ENCODE measurements at places on chromosomes 1 and 21.

GRCh38 chr1:111202707-111203623 is 2.5 kb upstream of the DENND2D start:
- no peak for ATAC-seq
- no peaks in the 10 kb centered on the region for H3K27me3 ChIP-seq
- H3K36me3 ChIP-seq: peaks cover 9% of the 10 kb centered on the region
- peak overlapping the region; percentile 88 for H3K27ac ChIP-seq

GRCh38 chr1:226919587-226919986 is 20.5 kb upstream of the COQ8A start:
- H3K27me3 ChIP-seq: no peaks in the 10 kb centered on the region
- peaks cover 34% of the 10 kb centered on the region for H3K36me3 ChIP-seq
- ATAC-seq: no peak
- no peak overlapping the region for H3K27ac ChIP-seq
- H3K4me3 ChIP-seq: no peak overlapping the region

DNA sequence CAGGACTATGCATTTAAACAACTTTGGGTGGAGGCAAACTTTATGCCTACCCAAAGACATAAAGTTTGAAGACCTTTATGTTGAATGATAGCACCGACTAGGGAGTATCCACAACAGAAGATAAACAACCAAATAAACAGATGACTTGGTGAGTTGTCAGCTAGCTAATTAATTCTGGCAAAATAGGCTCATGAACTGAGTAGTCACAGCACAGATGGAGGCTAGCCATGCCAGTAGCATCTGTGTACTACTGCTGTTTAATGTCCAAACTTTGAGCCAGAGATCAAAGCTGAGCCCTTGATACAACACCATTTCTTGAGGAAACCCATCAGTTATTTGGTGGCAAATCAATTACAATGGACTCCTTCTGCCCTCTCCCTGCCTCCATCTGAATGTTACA is 40.3 kb upstream of the CCDC190 start:
- H3K4me3 ChIP-seq: no peak overlapping the region
- H3K27ac ChIP-seq: no peak overlapping the region
- H3K4me1 ChIP-seq: no peaks in the 10 kb centered on the region
- no peaks in the 10 kb centered on the region for H3K27me3 ChIP-seq
- no peaks in the 10 kb centered on the region for H3K36me3 ChIP-seq
- no peak for ATAC-seq

- ATAC-seq: no peak
- no peak overlapping the region for H3K27ac ChIP-seq
- H3K4me1 ChIP-seq: no peaks in the 10 kb centered on the region
These were observed 70.5 kb upstream of the SCYL3 start for GRCh38 chr1:169964206-169964605.

- H3K4me1 ChIP-seq: peaks cover 59% of the 10 kb centered on the region
- no peak overlapping the region for H3K4me3 ChIP-seq
- no peaks in the 10 kb centered on the region for H3K27me3 ChIP-seq
- peak overlapping the region; percentile 84 for H3K27ac ChIP-seq
- H3K36me3 ChIP-seq: no peaks in the 10 kb centered on the region
These were observed 27.9 kb downstream of the SSBP3 start for GRCh38 chr1:54378157-54378873.

DNA sequence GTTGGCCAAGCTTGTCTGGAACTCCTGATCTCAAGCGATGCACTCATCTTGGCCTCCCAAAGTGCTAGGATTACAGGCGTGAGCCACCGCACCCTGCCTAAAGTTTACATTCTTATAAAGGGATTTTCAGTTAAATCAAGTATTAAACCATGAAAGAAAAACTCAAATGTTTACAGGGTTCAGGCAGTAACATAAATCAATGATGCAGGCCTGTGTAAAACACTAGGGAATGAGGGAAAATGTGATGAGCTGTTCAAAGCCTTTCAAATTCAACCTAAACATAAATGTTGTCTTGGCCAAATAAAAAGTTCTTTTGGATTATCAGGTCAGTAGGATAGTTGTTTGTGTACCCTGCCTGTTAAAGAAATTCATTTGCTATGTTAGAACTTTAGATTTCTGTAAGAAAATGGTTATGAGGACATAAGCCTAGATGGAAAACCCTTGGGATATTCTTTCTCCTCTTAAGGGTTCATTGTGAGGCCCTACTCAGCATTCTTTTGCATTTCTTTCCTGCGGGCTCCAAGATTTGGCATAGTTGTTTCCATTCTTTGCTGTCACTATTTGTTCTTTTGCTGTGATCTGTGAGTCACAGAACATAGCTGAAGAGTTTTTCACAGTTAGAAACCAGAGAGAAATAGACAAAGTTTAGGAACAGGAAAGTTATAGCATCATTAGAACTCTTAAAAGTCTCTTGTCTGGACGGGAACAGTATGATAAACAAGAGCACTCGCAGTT is 8.9 kb upstream of the ZRANB2 start:
- no peaks in the 10 kb centered on the region for H3K4me1 ChIP-seq
- H3K27ac ChIP-seq: no peak overlapping the region
- H3K4me3 ChIP-seq: no peak overlapping the region
- no peaks in the 10 kb centered on the region for H3K36me3 ChIP-seq

- ATAC-seq: no peak
- no peak overlapping the region for H3K27ac ChIP-seq
- H3K4me1 ChIP-seq: no peaks in the 10 kb centered on the region
- H3K36me3 ChIP-seq: peaks cover 71% of the 10 kb centered on the region
These were observed 69.0 kb downstream of the PGM1 start for GRCh38 chr1:63662056-63662836.

- H3K4me1 ChIP-seq: no peaks in the 10 kb centered on the region
- H3K27ac ChIP-seq: no peak overlapping the region
- no peaks in the 10 kb centered on the region for H3K36me3 ChIP-seq
- no peak for ATAC-seq
These were observed 36.0 kb upstream of the ATP2B4 start for GRCh38 chr1:203590603-203591002.

GRCh38 chr1:34378968-34379856 is 202.5 kb downstream of the C1orf94 start:
- H3K36me3 ChIP-seq: no peaks in the 10 kb centered on the region
- no peaks in the 10 kb centered on the region for H3K4me1 ChIP-seq
- ATAC-seq: no peak

GRCh38 chr1:169816617-169817016 is 21.9 kb upstream of the METTL18 start:
- no peak for ATAC-seq
- H3K4me3 ChIP-seq: no peak overlapping the region
- no peak overlapping the region for H3K27ac ChIP-seq
- H3K36me3 ChIP-seq: peaks cover 29% of the 10 kb centered on the region

DNA sequence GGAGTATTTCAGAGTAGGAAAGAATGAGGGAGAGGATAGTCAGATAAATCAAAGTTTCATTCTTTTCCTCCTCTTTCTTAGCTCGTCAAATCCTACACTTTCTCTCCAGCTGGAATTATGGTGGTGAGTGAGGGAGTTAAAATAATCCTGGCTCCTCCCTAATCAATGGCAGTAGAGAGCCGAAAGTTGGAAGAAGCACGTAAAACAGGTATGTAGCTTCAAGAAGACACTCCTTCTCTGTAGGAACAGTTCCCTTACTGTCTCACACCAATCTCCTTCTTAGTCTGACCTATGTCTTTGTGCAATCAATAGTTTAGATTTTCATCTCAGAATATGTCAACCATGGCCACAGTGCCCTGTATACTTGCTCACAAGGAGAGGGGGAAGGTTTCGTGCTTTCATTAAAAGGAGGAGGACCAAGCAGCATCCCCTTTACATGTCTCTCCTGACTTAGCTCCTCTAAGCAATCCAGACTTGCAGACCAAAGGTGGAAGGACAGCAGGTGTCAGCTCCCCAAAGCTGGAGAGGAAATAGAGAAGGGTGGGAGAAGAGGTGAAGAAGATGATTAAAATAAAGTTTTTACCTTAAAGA is 878 bp downstream of the MINDY1 start:
- H3K36me3 ChIP-seq: peaks cover 15% of the 10 kb centered on the region
- ATAC-seq: no peak
- peaks cover 60% of the 10 kb centered on the region for H3K4me1 ChIP-seq
- H3K27me3 ChIP-seq: no peaks in the 10 kb centered on the region

GRCh38 chr1:18891426-18891780 is 11.0 kb downstream of the ALDH4A1 start:
- H3K36me3 ChIP-seq: no peaks in the 10 kb centered on the region
- no peaks in the 10 kb centered on the region for H3K27me3 ChIP-seq
- no peak overlapping the region for H3K27ac ChIP-seq
- H3K4me1 ChIP-seq: no peaks in the 10 kb centered on the region
- H3K4me3 ChIP-seq: no peak overlapping the region

Measured in stimulated activated memory B cell treated with anti-CD40 and anti-IgM and Interleukin-4, amounts not matched to agents 10 μg/mL and 1 μg/mL and 100 μg/mL, for 72 hours (primary cell).